ENCODE measurements at places on chromosomes 3 and 15. TPM values are rescaled to one million over a fixed set of nuclear protein-coding genes. Genes with fewer than 3 reads are reported as not detected.

DNA sequence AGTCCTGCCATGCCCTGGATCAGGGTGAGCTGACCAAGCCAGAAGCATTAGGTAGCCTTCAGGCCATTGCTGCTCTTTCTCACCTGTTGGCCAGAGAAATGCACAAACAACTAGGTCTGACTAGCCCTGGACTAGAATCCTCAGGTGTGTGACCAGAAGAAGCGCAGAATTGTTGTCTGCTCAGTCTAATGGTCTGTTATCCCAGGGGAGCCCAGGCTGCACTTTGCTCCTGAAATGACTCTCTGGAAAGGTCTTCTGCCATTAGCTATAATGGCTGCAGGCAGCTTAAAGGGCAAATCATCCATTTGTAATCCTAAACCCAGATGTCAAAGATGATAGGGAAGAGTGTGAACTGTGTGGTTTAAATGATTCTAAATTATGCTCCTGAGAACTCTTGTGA lies 246.1 kb downstream of the NFKBIZ start:
- H3K4me3 ChIP-seq, result no peak overlapping the region
- H3K27me3 ChIP-seq, result no peaks in the 10 kb centered on the region
- no peak for DNase-seq
- H3K36me3 ChIP-seq, result no peaks in the 10 kb centered on the region
- no peak overlapping the region for H3K27ac ChIP-seq

DNA sequence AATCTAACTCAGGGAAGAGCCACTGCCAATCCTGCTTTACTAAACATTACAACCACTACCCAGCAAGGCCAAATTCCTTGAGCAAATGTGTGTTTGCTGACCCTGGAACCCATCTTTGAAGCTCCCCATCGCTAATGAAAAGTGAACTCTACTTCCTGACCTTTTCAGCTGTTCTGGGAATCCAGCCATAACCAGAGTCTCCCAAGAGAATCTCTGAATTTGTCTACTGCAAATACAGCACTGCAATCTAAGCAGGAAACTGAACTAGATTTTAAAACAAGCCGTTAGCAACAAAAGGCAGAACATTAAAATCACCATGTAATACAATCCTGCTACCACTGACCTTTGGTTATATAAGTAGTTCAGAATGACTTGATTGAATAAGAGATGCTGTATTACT lies 309.2 kb downstream of the MAGI1 start:
- peaks cover 23% of the 10 kb centered on the region for H3K4me1 ChIP-seq
- no peak overlapping the region for H3K27ac ChIP-seq
- no peaks in the 10 kb centered on the region for H3K36me3 ChIP-seq
- H3K4me3 ChIP-seq, result no peak overlapping the region
- no peak for DNase-seq
- no peaks in the 10 kb centered on the region for H3K27me3 ChIP-seq

- H3K4me3 ChIP-seq, result no peak overlapping the region
- peaks cover 3% of the 10 kb centered on the region for H3K4me1 ChIP-seq
- DNase-seq, result peak; percentile 82
- H3K27me3 ChIP-seq, result peaks cover 36% of the 10 kb centered on the region
Measured at GRCh38 chr15:88615303-88616107, 5.6 kb upstream of the AEN start.

Gene NR2F2
- 42.7 TPM for total RNA-seq

Gene PCOLCE2
- 55.5 TPM for total RNA-seq

- H3K27me3 ChIP-seq, result no peaks in the 10 kb centered on the region
- peak overlapping the region; percentile 83 for H3K27ac ChIP-seq
- no peaks in the 10 kb centered on the region for H3K36me3 ChIP-seq
- H3K4me1 ChIP-seq, result peaks cover 88% of the 10 kb centered on the region
Measured at GRCh38 chr3:71304247-71304646, 279.3 kb downstream of the FOXP1 start.

GRCh38 chr15:25186411-25186810 lies 231.6 kb downstream of the SNRPN start:
- H3K4me3 ChIP-seq, result no peak overlapping the region
- H3K27ac ChIP-seq, result no peak overlapping the region
- no peak for DNase-seq
- no peaks in the 10 kb centered on the region for H3K36me3 ChIP-seq
- H3K4me1 ChIP-seq, result no peaks in the 10 kb centered on the region

DNA sequence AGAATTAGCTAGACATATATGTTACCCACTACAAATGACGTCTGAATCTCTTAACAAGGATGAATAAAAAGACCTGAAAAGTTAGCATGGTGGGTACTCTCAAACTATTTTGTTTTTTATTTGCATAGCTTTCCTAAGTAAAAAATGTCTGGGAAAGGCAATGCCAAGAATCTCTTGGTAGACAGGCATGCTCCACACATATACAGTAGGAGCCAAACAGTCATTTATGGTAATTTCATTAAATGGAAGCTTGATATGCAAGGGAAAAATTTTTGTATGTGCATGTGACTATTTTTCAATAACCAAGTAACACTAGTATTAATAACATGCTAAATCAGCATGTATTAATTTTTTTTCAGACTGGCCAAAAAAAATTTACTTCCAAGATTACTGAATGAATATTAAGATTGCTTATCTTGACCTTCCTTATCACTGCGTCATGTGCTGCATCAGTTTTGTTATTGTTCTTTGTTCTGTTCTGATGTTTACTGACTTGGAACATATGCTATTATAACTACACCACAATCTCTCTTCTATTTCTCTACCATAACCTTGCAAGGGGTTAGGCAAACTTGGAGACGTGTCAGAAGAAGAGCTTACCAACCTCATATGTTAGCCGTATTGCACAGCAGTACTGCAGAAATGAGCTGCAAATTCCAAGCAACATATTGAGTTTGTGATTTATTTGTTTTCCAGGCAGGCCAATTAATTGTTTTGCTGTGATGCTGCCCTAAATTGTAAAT lies 255.3 kb downstream of the RBMS3 start:
- H3K36me3 ChIP-seq, result no peaks in the 10 kb centered on the region
- H3K27ac ChIP-seq, result no peak overlapping the region
- no peaks in the 10 kb centered on the region for H3K27me3 ChIP-seq

DNA sequence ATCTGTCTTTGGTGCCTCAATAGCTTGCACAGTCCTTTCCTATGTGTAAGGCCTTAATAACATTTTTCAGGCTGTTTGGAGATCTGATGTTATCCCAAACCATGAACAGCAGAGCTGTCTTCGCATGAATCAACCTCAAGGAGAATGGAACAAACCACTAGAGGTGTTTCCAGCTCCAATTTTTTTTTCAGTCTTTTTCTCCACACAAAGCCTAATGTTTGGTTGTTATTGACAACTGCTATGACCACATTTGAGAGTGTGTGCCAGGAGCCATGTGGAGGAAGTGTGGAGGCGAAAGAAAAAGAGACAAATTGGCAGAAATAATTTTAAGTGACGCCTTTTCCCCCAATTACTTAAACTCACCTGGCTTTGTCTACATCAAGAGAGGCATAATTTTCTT lies 38.7 kb downstream of the RTP4 start:
- H3K4me1 ChIP-seq, result peaks cover 6% of the 10 kb centered on the region
- no peak overlapping the region for H3K27ac ChIP-seq
- H3K4me3 ChIP-seq, result no peak overlapping the region
- no peaks in the 10 kb centered on the region for H3K36me3 ChIP-seq

DNA sequence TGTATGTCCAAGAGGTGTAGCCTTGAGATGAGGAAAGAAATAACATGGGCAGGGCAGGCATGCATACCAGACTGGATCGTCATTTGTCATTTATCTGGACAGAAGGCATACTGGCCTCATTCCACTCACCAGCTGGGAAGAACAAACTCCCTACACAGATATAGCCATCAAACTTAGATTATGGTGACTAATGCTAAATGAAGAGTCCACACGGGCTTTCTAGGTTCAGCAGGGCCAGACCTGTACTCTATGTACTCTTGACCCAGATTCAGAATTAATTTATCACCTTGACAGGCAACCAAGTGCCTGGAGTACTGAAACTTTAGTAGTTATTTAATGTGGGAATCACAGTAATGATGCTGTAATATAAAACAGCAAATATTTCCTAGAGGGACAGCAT lies 164.3 kb upstream of the IL12A start:
- H3K27ac ChIP-seq, result peak overlapping the region; percentile 52
- H3K36me3 ChIP-seq, result no peaks in the 10 kb centered on the region
- no peaks in the 10 kb centered on the region for H3K27me3 ChIP-seq
- H3K4me3 ChIP-seq, result no peak overlapping the region
- peaks cover 84% of the 10 kb centered on the region for H3K4me1 ChIP-seq
- DNase-seq, result no peak

Gene FMN1
- total RNA-seq, result 6.3 TPM

- no peaks in the 10 kb centered on the region for H3K27me3 ChIP-seq
- no peak overlapping the region for H3K4me3 ChIP-seq
- H3K36me3 ChIP-seq, result no peaks in the 10 kb centered on the region
- no peaks in the 10 kb centered on the region for H3K4me1 ChIP-seq
Measured at GRCh38 chr3:127182848-127183714, 9.8 kb upstream of the PRR23E start.

DNA sequence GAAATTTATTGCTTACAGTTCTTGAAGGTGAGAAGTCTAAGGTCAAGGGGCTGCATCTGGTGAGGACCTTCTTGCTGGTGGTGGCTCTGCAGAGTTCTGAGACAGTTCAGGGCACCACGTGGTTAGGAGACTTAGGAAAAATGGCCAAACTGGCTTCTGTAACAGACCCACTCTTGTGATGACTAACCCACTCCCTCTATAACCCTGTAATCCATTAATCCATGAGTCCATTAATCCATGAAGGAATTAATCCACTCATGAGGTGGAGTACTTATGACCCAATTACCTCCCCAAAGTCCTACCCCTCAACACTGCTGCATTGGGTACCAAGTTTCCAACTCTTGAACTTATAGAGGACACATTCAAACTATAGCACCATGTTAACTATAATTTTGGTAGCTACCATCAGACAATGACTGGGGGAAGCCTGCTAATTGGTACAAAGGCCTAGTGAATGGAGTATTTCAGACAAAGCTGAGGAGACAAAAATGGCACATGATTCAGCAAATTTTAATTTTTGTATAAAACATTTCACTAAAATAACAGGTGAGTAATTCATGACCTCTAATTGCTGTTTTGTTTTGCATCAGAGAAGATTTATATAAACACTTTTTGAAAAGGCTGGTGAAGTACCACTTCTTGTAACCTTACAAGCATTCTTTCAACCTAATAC lies 374.1 kb upstream of the TBL1XR1 start:
- H3K27ac ChIP-seq, result no peak overlapping the region
- H3K4me3 ChIP-seq, result no peak overlapping the region
- H3K36me3 ChIP-seq, result no peaks in the 10 kb centered on the region
- H3K4me1 ChIP-seq, result peaks cover 7% of the 10 kb centered on the region

GRCh38 chr3:167116120-167116922 lies 263.8 kb downstream of the ZBBX start:
- H3K27ac ChIP-seq, result no peak overlapping the region
- no peak for DNase-seq
- H3K4me3 ChIP-seq, result no peak overlapping the region
- no peaks in the 10 kb centered on the region for H3K36me3 ChIP-seq

Gene SCN11A
- total RNA-seq, result 0.42 TPM

Gene GXYLT2
- total RNA-seq, result 9.8 TPM

DNA sequence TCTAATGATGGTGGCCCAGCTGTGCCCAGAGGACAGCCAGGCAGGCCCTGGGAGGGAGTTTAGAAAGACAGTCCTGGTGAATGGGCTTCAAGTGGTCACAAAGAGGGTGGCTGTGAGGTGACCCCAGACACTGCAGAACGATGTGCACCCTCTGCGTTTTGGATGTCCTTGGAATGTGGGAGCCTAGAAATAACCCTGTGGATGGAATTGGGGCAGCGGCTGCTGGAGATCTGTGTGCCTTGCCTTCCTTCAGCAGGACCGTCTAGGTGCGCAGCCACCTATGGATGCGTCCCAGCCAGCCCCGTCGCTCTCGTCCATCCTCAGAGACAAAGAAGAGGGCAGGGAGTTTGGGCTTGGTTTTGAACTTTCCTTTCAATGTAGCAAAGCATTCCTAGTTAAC lies 46.5 kb downstream of the KLHL25 start:
- peaks cover 42% of the 10 kb centered on the region for H3K36me3 ChIP-seq
- H3K27me3 ChIP-seq, result no peaks in the 10 kb centered on the region
- H3K27ac ChIP-seq, result peak overlapping the region; percentile 85
- DNase-seq, result no peak
- no peak overlapping the region for H3K4me3 ChIP-seq
- H3K4me1 ChIP-seq, result peaks cover 74% of the 10 kb centered on the region

Data from esophagus muscularis mucosa (tissue), 4 donors.